Kidney tubule cell (primary cell): ENCODE measurements at places on chromosomes 7 and 10.

- DNase-seq: no peak
These were observed 57.2 kb downstream of the SHH start for GRCh38 chr7:155755026-155755425.

GRCh38 chr7:157088136-157088535 lies 50.6 kb upstream of the UBE3C start:
- DNase-seq: no peak

GRCh38 chr7:27098578-27099451 lies 3.0 kb upstream of the HOXA1 start:
- DNase-seq: peak; percentile 57

GRCh38 chr7:158992759-158993158 lies 136.4 kb downstream of the DYNC2I1 start:
- DNase-seq: no peak

- DNase-seq: no peak
These were observed 228.8 kb downstream of the DKK1 start for GRCh38 chr10:52542906-52543305.

DNA sequence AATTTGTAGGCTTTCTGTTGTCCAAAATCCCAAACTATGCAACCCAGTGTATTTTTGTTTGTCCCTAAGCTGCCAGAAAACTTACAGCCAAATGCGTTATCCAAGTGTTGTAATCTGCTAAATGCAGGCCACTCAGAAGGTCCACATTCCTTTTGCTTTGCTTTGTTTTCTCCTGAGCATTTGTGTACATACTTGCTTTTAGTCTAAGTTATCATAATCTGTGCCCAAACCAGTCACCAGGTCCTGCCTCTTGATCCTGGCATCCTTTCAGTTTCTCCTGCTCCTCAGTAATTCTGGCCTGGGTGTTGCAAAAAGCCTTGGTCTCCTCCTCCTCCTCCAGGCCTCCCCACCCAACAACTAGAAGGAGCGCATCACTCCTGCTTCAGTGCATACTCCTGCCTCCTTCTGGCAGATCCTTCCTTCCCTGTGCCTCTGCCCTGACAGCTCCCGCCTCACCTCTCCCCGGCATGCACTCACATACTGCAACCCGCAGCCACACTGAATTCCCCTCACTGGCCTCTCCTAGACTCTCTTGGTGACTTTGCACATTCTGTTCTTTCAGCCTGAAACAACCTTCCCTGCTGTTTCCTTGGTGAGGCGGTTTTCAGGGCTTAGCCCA lies 2.3 kb downstream of the DENND2A start:
- DNase-seq: peak; percentile 61

DNA sequence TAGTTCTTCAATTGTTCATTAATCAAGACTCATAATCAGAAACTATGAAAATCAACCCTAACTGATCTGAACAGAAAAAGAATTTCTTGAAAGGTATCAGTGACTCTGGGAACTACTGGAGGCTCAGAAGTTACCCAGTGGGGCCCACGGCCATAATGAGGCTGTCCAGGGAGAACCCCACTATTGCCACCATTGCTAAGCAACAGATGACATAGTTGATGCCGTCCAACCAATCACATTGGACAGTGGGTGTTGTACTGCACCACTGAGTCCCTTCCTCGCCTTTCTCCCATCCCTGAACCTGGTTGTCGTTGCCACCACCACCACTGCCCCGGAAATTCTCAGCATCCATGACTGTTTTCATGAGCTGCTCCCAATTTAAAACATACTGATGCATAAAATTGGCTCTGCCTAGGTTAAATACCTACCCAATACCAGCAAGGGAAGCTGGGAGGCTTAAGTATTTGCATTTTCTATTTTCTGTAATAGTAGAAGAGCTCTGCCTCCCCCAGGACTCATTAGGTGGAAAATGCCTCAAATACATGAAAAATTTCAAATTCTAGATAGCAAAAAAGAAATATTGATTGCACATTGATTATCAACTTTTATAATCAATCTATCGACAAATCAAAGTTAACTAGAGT lies 26.7 kb upstream of the USP6NL start:
- DNase-seq: no peak

DNA sequence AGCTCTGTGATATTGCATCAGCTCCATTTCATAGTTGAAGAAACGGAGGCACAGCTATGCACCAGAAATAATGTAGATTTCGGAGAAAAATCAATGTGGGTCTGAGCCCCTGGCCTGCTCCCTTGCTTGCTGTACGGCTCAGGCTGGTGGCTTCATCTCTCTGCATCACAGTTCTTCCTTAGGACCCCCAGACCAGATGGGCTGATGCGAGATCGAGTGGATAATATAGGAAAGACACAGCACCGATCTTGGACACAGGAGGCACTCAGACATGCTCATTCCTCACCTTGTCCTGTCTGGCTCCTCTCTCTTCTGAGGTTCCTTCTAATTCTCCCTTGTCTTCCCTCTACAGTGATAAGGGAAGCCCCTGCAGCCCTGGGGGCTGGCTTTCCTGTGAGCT lies 365.9 kb upstream of the ZMIZ1 start:
- no peak for DNase-seq

GRCh38 chr10:25068152-25069058 lies 52.0 kb downstream of the THNSL1 start:
- peak; percentile 82 for DNase-seq

DNA sequence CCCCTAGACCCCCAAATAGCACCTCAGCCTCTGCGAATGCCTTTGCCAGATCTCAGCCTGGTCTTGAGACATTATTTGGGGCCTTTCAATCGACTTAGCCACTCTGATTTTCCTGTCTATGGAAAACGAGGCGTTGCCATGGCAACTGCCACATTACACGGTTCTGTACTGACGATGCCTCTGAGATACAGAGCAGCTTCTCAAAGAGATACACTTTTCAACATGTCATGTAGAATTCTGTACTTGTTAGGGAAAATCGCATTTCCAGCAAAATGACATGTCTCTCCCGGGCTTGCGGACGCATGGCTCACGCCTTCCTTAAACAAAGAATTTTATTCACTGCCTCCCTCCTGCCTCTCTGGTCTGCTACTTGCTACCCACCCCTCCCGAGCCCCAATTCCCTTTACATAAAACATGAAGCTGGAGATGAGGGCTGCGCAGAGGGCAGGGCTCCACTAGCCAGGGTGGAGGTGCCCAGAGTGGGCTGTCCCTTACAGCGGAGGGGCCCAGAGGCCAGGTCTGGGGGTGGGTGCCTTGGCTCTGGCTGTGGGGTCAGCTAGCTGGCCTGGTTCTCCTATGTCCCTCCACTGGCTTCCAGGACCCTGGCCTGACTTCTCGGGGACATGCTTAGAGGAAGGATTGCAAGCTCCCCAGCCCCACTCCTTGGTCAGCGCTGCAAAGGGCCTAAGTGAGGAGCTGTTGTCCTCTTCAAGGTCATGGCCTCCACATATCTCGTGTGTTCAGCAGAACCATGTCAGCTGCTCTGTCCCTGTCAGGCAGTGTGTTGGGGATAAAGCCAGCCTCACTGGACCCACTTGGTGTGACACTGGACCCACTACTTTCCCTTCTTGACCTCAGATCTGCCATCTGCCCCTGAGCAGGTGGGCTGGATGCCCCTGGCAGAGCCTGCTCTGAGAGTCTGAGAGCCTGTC lies 342.5 kb downstream of the RPS24 start:
- no peak for DNase-seq

DNA sequence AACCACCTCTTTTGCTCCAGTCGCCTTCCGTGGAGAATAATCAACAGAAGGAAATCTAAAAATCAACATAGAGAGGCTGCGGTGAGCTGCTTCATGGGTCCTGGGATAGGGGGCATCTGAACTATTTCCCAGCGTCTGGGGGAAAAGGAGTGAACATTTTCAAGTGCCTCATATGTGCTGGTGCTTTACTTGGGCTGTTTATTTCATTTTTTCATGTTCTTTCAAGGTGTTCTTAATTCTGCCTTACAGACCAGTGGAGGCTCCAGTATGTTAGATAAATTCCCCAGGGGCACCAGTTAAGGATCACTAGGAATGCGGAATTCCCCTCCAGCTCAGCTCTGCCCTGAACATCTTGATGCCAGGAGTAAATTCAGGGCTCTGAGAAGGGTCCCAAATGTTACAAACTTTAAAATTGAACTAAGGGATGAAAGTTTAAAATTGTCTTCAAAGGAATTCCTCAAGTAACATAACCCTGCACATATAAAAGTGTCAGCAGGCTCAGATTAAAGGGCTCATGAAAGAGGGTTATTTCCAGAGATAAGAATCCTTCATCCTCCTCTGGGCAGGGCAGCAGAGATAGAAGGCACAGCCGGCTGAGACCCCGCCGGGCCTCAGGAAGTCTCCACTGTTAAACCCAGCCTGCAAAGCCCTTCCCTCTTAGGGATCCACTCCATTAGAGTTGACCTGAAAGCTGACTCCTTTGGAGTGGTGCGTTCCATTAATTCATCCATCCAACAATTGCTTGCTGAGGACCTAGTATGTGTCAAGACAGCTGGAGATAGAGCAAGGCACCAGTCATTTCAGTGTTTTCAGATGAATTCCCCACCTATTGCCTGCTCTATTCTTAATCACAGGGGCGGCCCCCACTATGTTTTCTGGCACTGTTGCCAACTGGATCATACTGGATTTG lies 345.8 kb downstream of the KCNMA1 start:
- peak; percentile 83 for DNase-seq

- peak; percentile 7 for DNase-seq
These were observed 512.5 kb downstream of the REEP3 start for GRCh38 chr10:64033711-64034110.

- DNase-seq: peak; percentile 86
These were observed 50.5 kb upstream of the FOXK1 start for GRCh38 chr7:4631380-4632179.

- DNase-seq: peak; percentile 72
These were observed 33.1 kb downstream of the GPRIN2 start for GRCh38 chr10:46523119-46523961.

GRCh38 chr10:92969151-92969550 lies 91.4 kb upstream of the CYP26C1 start:
- peak; percentile 28 for DNase-seq

GRCh38 chr7:40760293-40760964 lies 625.6 kb downstream of the SUGCT start:
- DNase-seq: peak; percentile 63

DNA sequence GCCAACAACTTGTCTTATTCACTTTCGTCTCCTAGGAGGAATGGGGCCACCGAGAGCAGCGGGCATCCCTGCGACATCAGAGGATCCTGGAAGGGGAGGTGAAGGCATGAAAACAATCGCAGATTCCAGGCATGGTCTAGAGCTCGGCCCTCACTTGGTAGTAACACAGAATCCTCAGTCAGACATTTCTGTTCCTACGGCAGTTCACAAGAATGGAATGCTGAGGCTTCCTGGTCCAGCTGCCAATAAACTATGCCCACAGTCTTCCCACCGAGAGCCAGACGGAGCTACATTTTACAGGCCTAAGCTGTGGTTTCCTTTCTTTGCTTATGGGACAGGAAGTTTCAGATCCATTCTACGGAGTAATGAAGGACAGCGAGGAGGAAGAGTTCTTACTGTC lies 75.8 kb downstream of the OR13A1 start:
- DNase-seq: no peak

DNA sequence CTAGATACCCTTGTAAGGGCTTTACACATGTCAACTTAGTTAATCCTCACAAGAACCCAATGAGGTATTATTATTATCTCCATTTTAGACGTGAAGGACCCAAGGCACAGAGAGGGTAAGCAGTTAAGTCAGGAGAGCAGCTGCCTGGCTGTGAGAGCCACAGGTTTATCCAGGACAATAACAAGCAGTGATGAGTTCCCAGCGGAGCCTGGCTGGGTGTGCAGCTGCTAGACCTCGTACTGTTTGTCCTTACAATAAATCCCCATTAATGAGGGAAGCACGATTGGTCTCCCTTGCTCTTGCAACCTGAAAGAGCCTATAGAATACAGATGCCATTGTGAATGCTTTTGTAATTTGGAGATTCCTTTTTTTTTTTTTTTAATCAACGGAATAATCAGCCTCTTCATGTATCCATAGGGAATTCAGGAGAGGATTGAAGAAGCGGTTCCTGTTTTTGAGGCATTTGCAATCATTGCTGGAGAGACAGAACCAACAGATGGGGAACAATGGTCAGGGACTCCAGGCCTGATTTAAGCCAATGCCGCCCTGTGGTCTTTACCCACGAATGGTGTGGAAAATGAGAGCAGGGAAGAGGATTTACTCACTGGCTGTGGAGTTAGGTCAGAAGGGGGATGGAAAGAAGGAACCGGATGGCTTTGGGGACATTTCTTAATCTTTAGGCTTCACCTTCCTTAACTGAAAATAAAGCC lies 12.3 kb upstream of the ASB4 start:
- no peak for DNase-seq
